ENCODE measurements at places on chromosomes 5 and 9.
A peak's percentile ranks its signal among the peaks of the same experiment; 100 is the strongest.

- DNase-seq = no peak
These were observed 40.5 kb downstream of the ITGA2 start for GRCh38 chr5:53029608-53030007.

GRCh38 chr9:82021198-82021597 is 32.6 kb downstream of the SPATA31D1 start:
- peak; percentile 69 for DNase-seq

DNA sequence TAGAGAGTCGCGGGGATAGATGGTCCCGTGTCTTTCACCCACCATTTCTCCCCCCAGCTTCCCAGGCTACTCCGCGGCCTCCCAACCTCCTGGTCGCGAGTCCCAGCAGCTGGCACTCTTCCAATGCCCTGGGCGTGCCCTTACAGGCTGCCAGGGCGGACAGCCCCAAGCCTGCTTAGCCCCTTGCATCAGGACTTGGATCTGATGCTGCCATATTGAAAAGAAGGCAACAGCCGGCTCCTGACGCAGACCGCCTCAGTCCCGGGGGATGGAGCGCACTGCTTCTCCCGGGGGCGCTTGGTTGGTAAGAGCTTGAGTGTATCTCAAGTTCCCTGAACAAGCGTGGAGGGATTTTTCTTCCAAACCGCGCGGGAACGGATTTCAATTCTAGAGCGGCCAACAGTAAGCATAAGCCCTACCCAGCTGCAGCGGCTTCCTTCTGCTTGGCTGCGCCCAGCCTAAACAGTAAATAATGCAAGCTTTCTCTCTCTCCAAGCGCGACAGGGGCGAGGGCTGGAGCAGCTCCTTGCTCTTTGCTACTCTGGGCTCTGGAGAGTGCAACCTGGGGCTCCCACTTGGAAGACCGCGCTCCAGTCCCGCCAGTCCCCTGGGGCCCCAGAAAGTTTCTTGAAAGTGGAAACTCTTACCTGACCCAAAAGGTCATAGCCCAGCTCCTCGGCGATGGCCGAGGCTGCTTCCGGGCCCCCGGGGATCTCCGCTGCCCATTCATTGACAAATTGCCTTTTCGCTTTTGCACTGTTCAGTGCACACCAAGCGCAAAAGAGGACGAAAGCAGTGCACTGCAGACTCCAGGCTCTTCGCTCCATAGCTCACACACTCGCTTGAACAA is 607 bp downstream of the PCSK1 start:
- DNase-seq = no peak

DNA sequence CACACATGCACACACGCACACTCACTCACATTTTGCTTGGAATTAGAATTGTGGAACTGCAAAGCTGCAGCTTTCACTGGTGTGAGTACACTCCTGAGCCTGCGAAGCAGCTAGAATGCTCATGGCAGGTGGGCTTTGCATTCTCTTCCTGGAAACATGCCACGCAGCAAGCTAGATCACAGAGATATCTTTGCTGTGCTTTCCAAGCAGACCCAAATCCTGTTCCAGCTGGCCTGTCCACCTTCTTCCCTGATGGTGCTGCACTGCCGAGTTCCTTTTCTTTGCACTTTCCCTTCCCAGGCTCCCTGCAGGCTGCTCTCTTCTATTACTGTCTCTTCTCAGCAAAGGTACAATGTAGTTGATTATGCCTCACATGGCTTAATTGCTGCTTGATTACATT is 92.7 kb upstream of the CKMT2 start:
- no peak for DNase-seq

DNA sequence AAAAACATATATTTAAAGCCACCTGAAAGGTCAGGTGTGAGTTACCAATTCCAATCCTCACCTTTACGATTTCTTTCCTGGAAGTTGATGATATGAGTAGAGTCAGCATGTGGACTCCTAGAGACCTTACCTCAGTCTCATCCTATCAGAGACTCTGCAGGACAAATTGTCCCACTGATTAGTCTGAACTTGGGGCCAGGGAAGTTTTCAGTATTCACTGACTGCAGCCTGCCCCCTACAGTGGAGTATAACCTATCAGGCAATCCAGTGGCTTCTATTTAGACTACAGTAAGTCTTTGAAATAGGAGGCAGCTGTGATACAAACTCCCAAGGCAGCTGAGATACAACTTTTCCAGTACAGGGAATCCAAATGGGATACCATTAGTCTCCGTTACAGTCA is 449.4 kb upstream of the CDH10 start:
- DNase-seq = no peak

- DNase-seq = no peak
These were observed 77.6 kb upstream of the IRX1 start for GRCh38 chr5:3518051-3518450.

GRCh38 chr5:65244031-65244430 is 237.7 kb downstream of the ADAMTS6 start:
- no peak for DNase-seq

DNA sequence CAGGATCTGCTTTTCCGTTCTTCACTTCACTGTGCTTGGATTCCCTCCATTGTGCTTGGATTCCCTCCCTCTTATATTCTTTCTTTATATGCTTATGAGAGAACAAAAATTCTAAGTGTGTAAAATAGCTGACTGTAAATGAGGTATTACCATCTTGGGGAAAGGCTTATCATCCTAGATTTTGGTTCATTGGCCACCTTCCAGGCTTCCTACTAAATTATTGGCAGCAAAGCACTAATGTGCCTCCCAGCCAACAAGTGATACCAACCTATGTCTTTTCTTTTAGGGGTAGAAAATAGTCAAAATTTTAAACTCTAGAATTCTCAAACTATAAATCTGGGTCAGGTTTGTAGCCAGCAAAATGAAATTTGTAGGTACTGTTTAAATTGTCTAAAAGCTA is 52.7 kb downstream of the NDUFAF2 start:
- DNase-seq = no peak

- DNase-seq = no peak
These were observed 188.8 kb upstream of the ST8SIA4 start for GRCh38 chr5:101091902-101092301.

DNA sequence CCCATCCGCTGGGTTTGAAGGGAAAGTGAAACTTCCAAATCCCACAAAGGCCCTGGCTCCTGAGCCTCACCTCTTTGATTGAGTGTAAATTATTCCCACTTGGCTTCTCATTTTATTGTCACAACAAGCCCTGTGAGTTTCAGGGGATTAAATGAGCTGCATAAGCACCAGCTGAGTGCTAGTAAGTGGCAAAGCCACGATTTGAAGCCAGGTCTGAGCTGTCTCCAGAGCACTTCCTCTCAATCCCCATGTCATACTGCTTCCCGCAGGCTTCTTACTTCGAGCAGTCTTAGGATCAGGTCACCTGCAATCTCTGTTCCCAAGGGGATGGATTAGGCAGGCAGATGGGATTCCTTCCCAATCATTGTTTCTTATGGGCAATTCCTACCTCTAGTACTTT is 18.0 kb downstream of the RPS14 start:
- DNase-seq = no peak

DNA sequence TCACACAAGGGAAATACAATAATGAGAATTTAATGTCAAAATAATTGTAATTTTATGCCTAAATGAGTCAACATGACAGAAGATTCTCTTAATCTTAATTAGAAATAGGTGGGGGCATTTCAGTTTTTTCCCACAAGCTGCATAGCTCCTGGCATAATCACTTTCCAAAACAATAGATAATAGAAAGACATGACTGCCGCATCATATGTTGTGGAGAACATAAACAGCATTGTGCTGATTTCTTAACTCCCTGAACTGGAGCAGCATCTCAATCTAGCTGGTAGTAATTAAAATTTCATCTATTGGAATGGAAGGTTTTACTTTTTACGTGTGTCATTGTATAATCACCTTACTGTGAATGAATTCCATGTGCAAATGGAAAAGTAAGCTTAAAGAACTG is 112.1 kb downstream of the ST8SIA4 start:
- DNase-seq = no peak

- DNase-seq = no peak
These were observed 244.6 kb downstream of the DMRT2 start for GRCh38 chr9:1294641-1295258.

- DNase-seq = peak; percentile 26
These were observed 177.8 kb upstream of the PCSK5 start for GRCh38 chr9:75712700-75713099.
